ENCODE measurements at places on chromosomes 2 and 18.

DNA sequence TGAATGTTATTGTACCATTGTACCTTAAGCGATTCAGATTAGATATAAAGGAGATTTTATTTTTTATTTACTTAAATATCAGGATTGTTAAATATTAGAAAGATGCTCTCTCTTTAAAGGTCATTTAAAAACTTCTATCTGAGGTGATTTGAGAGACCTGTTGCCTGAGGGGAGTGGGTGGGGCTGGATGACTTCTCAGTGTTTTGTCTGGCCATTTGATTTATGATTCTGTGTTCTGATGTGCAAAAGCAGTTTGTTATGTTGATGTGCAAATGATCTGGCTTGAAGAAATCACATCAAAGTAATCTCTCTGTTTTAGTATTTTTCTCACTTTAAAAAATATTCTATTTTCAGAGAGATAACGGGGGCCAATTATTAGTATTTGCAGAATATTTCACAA lies 370.8 kb downstream of the NUP35 start:
- no peak for DNase-seq

GRCh38 chr2:187050409-187050998 lies 201.5 kb upstream of the ZSWIM2 start:
- DNase-seq = no peak

DNA sequence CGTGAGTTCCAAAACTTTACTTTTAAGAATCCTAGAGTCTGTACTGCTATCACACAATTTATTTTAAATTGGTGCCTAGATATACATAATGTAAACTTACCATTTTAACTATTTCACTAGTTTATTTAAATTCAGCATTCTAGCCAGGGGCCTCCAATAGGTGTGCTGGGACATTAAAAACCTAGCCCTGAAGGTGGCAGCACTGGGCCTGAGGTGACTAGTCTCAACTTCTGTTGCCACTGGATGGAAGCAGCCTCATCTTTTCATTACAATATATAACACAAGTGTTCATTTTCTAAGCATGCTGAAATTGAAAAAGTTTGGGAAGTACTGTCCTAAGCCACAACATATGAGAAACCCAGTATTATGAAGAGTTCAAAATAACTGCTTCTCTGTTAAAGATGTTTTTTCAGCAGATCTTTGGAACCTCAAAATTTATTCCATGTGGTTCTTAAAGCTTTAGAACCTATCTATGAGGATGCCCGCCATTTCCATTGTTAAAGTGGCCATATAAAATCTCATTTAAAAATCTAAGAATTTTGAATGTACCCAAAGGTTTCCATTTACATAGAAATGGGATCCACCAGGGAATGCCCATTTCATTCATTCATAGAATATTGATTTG lies 2.9 kb upstream of the RBBP8 start:
- peak; percentile 67 for DNase-seq

DNA sequence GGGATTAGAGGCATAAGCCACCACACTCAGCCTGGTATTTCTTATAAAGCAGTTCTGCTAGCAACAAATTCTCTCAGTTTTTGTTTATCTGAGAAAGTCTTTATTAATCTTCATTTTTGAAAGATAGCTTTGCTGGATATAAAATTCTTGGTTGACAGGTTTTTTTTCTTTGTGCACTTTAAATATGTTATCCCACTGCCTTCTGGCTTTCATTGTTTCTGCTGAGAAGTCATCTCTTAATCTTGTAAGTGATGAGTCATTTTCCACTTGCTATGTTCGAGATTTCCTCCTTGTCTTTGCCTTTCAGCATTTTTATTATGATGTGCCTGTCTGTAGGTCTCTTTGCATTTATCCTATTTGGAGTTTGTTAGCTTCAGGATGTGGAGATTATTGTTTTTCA lies 5.9 kb upstream of the ELAC1 start:
- DNase-seq = no peak

DNA sequence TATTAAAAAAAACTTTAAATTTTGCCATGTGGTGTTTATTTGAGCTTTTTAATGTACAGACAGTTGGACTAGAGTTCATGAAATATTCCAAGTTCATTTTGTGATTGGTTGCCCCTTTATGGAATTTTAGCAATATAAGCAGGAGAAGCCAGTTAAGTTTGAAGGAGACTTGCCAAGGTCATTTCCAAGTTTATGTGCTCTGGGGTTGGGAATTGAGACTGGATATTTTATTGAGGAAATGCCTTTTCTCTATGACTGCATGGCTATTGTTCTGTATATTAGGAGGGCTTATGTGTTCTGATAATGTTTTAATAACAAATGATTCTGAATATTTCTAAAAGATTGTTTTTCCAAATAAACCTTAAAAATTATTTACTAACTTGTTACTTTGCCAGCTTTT lies 67.0 kb upstream of the TCF4 start:
- no peak for DNase-seq

All from activated T-helper 1 cell treated with anti-CD3 and anti-CD28 coated beads, Interleukin-12 subunit alpha, Interleukin-12 subunit beta, Interleukin-2, Interleukin-4 antibody, amounts not matched to agents 30 ng/mL and 10 ng/mL and 1 ng/mL, durations not matched to agents 14 hours and 24 hours and 36 hours (primary cell).